ENCODE measurements at places on chromosomes 12 and 14. TPM values are rescaled to one million over a fixed set of nuclear protein-coding genes. Genes with fewer than 3 reads are reported as not detected.

Gene SIRT4
- total RNA-seq: 3.9 TPM

Gene GPX2
- not detected for total RNA-seq

Gene DEPDC4
- 2.7 TPM for total RNA-seq

Gene SLC25A21
- total RNA-seq: 0.25 TPM

Gene CATSPERB
- total RNA-seq: 0.74 TPM

Gene P2RX2
- total RNA-seq: not detected

Gene CABP1
- total RNA-seq: 1.5 TPM

Gene EML5
- total RNA-seq: 20.7 TPM

Data from temporal lobe (tissue), 4 donors.